ENCODE measurements at places on chromosomes 4 and X. TPM values are rescaled to one million over a fixed set of nuclear protein-coding genes. Genes with fewer than 3 reads are reported as not detected.

DNA sequence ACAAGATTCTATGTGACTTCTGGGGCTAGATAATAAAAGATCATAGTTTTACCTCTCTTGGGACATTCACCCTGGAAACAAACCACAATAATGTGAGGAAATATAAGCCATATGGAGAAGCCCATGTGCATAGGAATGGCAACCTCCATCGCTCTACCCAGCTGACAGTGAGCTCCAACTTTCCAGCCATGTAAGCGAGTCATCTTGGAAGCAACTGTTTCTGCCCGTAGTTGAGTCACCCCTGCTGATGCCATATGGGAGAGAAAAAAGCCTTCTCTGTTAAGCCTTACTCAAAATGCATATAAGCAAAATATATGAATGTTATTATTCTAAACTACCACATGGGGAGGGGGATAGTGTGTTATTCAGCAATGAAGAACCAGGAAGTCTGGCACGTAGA, 31.4 kb upstream of the RELL1 start:
- no peak for DNase-seq

DNA sequence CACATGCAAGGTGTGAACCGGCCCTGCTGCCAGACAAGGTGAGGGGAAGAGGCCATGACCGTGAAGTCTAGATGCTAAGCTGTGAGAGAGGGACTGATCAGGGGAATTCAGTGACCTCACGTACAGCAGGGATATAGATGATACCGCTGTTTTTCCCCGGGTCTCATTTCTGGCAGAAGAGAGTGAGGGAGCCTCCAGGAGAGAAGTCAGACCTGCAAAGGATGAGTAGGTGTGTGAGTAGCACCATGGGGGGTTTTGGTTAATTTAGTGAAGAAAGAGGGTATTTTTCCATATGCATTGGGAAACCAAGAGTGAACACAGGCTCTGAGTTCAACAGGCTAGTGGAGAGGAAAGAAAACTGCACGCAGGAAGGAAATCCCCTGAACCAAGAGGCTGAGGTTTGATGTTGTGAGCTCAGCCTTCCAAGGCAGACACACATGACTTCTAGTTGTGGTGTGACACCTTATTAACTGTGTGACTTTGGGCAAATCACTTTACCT, 127.6 kb upstream of the GATB start:
- DNase-seq, result peak; percentile 10

- no peak for DNase-seq
Observed at GRCh38 chr4:87985097-87985886, 9.8 kb downstream of the SPP1 start.

DNA sequence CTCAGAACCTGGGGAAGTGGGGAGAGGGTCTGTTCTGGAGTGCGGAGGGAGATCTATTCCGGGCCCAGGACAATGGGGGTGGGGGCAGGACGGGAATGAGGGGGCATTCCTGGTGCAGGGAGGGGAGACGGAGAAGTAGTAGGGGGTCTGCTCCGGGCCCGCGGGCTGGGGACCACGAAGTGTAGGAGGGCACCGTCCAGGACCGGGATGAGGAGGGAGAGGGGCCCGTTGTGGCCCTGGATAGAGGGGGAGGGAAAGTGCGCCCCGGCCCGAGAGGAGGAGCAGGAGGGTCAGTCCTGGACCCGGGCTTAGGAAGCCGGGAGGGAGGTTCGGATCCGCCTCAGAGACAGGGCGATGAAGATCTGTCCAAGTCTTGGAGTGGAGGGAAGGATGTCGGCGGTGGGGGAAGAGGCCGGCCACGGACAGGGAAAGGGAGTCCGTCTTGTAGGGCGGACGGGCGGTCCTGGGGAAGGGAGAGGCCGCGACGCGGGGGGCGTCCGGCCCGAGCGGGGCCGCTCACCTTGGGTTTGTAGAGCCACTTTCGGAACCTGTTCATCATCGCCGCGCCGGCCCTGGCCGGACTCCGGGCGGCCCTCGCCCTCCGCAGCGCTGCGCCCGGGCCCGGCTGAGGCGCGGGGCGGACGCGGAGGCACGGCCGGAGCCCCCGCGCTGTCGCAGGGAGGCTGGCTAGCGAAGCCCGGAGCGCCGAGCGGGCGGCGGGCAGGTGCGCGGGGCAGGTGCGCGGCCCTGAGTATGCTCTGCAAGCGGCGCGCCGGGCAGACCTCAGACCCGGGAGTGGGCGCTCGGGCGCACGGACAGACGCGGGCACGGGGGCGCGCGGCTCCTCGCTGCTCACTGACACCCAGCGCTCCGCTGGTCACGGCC, at the start of gene ZFYVE28:
Gene ZFYVE28 (minus strand): TSS at position 881 of the 885 bp plus-strand sequence. CDS start 322 bp downstream, at position 559.
- no peak for DNase-seq

DNA sequence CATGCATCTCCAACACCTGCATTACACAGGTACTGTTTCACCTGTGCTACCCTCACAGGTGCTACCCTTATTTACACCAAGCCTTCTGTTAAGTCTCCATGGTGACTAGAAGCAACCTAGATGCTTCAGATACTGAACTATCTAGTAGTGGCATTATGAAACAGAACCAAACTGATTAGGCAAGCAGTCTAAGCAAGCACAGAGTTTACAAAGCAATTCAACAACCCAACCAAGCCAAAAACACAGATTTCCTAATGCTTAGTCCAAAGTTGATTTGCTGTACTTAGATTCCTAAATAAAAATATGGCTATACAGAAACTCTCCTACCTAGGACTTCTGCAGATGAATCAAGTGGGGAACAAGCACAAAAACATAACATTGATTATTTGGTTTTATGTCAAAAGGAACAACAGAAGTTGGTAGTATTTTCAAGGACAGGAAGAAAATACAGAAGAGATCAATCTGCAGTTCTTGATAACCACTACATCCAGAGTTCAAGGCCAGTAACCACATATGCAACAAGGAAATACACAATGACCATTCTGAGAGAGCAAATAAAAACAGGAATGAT, 3.2 kb downstream of the TAPT1 start:
- DNase-seq, result no peak

- DNase-seq, result no peak
Observed at GRCh38 chr4:7805533-7806337, 133.9 kb downstream of the AFAP1 start.

The ATP1B4 gene
- not detected for polyA plus RNA-seq

DNA sequence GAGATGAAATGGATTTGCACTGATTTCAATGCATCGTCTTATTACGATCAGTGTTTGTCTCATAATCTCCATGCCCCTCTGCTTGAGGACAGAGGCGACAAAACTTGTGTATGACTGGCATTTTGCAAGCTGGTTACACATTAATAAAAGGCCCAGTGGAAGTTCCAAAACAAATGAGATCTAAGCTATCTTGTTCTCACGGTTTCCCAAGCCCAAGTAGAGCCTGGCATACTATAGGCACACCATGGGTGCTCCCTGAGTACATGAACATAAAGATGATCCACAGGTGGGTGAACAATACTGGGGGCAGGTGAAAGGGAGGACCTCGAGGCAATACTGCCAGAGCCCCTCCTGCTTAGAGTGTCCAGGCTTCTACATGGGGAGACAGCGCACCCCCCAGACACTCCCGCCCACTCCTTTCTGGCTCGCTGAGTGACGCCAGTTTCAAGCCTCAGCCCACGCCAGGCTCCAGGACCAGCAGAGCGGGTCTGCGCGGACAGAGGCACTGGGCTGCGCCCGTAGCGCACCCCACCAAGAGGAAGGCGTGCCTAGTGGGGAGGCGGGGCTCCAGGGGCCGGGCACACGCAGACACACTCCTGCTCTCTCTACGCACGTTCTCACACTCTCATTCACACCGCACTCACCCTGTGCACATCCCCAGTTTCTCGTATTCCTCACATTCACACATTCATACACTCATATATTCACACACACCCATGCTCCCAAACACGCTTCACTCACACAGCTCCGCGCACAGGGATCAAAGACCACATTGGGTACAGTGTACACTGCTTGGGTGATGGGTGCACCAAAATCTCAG, 8.9 kb upstream of the GSX2 start:
- no peak for DNase-seq

DNA sequence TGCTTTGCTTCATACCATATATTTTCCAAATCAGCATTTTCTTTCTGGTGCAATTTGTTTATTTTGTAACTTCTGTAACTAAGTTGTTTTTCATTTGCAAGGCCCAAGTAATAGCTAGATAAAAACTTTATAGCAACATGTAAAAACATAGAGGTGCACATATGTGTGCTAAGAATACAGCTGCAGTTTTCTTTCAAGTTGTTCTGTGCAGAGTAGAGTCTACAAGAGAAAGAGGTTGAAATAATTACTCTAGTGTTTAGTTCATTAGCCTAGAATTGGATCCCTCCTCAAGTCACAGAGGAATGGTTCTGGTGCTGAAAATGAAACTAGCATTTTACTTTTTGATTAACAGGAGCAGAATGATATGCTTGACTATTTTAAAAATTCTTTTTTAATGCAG, 32.2 kb upstream of the PDLIM5 start:
- DNase-seq, result no peak

DNA sequence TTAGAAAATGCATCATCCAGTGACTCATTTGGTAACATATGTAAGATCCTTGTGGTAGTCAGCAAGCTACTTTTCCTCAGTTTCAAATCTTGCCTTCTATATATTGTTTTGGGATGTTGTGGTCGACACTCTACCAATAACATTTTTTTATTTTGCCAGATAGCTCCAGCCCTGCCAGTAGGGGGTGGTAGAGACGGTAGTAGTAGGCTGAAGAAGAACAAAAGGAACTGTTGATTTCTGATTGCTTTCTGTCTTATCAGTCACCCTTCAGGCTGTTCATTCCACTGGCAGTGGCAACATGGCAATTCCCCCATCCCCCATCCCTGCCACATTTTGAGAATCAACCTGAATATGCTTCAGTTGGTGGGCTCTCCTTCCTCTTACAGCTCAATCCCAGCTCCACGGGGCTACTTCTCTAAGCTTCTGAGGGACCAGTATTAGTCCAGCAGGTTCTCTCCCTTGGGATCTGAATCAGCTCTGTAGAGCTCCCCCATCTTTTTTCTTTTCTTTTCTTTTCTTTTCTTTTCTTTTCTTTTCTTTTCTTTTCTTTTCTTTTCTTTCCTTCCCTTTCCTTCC, 171.5 kb upstream of the VEGFC start:
- no peak for DNase-seq

- peak; percentile 87 for DNase-seq
Observed at GRCh38 chr4:151760712-151761661, at the start of gene GATB. TSS of gene GATB (minus strand) at chr4:151761007. CDS start at chr4:151760982, 25 bp downstream.

The CXXC4 gene
- 0.29 TPM for polyA plus RNA-seq

The RASSF6 gene
- not detected for polyA plus RNA-seq

DNA sequence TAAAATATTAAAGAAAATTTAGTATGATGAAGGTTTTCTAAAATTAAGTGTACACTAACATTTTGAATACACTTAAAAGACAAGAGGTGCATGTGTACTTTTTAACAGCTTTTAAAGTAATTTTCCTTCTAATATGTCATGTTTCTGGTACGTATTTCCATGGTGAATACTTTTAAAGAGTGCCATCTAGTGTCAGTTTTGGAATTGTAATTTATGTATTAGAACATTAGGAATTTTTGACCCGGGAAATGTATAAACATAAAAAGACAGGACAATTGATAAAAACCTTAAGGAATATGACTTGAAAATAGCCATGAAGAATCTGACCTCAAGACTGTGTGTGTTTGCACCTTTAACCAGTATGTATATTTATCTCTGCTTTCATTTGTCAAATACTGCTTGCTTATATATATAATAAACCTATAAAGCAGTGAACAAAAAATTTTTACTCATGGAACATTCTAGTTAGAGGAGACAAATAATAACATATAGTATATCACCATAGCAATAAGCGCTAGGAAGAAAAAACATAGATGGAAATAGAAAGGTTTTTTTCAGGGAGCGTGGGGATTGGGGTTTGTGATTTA, 7.2 kb downstream of the GSTCD start:
- peak; percentile 12 for DNase-seq

- no peak for DNase-seq
Observed at GRCh38 chrX:150880808-150881165, 17.7 kb downstream of the CD99L2 start.

The DAPP1 gene
- 11.7 TPM for polyA plus RNA-seq

DNA sequence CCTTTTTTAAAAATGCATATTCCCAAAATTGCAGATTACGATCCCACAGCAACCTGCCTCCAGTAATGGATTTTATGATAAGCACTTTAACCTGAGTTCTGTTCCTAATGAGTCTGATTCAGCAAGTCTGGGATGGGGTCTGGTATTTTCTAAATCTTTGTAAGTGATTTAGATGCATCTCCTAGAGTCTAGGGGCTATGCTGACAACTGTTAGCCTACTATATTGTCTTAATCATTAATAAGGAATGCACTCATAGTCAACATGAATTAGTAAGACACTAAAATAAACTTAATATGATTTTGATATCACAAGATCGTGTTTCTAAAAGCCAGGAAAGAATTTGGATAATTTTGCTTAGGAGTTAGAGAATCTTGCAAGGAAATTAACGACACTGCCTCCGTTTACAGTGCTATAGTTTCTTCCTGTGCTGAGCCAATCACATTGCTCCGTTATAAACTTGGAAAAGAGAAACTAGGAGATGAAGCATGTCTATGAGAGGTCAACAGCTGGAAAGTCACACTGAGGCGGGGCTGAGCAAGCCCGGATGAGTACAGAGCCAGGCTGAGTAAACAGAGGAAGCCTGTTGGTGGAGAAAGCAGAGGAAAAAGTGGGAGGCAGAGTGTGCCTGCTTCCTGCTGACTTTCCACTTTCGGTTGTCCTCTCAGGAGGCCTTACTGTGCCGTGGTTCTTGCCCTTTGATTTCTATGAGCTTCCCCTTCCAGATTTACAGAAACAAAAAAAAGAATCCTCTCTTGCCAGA, 5.4 kb downstream of the SCARB2 start:
- no peak for DNase-seq

The GPRASP2 gene
- 0.99 TPM for polyA plus RNA-seq

- no peak for DNase-seq
Observed at GRCh38 chr4:7467471-7467870, 32.7 kb upstream of the PSAPL1 start.

DNA sequence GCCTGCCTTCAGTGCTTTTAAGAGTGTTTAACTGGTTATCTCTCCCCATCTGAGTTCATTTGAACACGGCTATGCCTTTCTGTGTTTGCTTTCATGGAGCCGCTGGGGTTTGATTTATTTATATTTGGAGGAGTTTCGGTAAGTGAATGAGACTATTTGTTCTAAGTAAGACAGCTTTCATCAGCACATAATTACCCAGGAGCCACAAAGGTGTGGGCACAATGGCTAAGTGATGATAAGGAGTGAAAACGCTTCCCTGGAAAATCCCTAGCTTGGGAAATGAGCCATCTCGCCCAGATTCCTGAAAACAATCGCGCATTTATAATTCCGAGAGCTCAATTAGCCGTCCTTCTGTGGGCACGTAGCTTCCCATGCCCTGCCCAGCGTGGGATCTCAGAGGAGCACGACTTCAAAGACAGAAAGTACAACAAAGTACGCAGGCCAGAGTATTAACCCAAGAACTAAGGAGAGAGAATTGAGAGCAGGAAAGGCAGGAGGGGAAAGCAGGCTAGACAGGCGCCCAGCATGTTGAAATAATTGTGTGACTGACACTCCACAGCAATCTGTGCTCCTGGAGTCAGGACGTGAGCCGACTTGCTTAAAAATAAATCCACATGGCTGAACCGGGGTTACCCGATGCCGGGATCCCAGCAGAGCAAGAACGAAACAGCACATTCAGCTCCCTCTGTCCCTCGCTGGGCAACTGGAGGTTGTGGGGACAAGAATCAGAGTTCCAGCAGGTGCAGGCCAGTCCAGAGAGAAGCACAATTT, 99.0 kb downstream of the DHRSX start:
- no peak for DNase-seq

The AP1AR gene
- 13.8 TPM for polyA plus RNA-seq

GRCh38 chrX:81259020-81259713, 57.3 kb downstream of the SH3BGRL start:
- no peak for DNase-seq

The KLKB1 gene
- not detected for polyA plus RNA-seq

Measured in immature natural killer cell (primary cell).